ENCODE measurements at places on chromosomes 6 and 20.

- DNase-seq, result no peak
Observed at GRCh38 chr20:44030394-44030793, 115.7 kb downstream of the TOX2 start.

DNA sequence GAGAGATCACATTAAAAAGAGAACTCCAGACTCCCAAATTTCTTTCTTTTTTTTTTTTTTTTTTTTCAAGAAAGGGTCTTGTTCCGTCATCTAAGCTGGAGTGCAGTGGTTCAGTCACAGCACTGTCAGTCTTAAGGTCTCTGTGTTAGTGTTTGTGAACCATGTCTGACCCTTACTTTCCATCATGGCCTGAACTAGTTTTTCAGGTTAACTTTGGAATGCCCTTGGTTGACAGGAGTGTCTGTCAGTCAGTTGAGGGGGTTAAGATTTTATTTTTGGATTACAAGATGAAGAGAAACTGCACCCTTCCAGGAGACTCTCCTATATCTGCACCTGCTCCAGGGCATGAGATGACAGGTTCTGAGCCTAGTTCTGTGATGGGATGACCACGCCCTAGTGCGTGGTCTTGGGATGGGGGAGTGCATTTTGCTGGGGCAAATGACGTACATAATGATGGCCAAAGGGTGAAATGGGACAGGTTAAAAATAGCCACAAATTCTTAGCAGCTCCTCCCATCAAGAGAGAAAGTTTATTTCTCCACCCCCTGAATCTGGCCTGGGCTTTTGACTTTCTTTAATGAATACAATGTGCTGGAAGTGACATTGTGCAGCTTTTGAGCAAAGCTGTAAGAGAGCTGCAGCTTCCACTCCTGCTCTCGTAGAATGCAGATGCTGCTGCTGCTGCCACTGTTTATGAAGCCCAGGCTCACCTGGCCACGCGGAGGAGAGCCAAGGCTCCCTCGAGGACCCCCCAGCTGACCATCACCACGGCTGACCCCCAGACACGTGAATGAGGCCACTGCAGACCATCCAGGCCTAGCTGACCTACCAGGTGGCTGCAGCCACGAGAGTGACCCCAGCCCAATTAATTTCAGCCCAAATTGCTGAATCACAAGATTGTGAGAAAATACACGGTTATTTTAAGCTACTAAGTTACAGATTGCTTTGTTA, 29.7 kb upstream of the FAM50B start:
- DNase-seq, result no peak

DNA sequence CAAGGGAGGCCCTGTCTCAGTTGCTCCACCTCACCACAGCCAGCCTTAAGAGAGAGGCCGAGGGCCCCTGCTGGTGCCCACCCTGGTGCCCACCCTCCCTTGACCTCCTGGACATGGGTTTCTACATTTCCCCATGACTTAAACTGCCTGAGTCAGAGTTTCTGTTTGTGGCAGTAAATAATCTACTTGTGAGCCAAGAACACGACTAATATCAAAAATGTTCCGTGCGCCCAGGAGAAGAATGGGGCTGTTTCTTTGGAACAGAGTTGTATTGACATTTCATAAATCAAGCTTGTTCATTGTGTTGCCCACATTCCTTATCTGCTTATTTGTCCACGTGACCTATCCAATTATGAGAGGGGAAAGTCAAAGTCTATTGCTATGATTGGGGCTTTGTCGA, 143.5 kb downstream of the ANKRD60 start:
- no peak for DNase-seq

GRCh38 chr6:139882977-139883728, 508.7 kb upstream of the CITED2 start:
- no peak for DNase-seq

GRCh38 chr20:21505810-21506530, 7.9 kb downstream of the NKX2-2 start:
- no peak for DNase-seq

All from tibial nerve (tissue), 4 donors.